ENCODE measurements at places on chromosomes 16 and 17.

GRCh38 chr17:44992242-44992939 lies 24.3 kb upstream of the C1QL1 start:
- no peak for DNase-seq

DNA sequence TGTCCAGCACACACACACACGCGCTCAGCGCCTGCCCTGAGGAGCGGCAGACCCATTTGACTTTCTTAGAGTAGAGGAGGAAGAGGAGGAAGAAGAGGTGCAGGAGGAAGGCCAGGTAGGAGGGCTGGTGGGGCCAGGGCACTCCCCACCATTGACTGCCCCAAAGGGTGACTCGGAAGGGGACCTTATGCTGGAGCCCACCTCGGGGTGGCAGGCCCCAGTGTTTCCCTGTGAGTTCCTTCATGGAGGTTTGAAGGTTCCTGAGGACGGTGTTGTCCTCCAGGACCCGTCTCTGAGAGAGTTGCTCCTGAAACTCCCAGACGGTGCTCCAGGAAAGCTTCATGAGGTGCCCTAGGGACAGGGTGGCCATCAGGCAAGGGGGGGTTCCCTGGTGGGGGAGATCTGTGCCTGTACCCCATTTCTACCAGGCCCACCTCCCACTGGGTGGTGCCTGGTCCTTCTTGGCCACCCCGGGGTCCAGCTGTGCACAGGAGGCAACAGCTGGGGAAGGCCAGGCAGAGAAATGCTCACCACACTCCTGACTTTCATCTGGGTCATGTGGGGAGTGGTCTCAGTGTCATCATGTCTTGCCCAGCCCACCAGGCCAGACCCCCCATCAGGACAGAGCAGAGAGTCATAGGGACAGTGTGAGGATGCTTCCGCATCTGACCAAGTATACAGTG lies 89.5 kb downstream of the TNFRSF13B start:
- DNase-seq: no peak

DNA sequence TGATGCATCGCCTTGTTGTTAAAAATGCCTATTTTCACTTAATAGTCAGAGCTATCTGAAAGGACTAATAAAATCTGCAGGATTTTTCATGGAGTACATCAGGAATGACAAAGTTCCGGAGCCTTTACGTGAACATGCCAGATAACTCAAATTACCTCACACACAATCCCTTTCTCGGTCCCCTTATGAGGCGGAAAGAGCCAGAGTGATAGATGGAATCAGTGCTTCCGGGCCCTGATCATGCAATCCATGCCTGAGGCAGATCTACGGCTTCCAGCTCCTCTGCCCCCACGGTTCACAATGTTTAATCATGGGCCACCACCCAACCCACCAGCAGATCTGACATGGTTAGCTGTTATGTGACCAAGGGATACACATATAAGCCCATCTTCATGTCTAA lies 17.0 kb downstream of the VPS53 start:
- DNase-seq: no peak

DNA sequence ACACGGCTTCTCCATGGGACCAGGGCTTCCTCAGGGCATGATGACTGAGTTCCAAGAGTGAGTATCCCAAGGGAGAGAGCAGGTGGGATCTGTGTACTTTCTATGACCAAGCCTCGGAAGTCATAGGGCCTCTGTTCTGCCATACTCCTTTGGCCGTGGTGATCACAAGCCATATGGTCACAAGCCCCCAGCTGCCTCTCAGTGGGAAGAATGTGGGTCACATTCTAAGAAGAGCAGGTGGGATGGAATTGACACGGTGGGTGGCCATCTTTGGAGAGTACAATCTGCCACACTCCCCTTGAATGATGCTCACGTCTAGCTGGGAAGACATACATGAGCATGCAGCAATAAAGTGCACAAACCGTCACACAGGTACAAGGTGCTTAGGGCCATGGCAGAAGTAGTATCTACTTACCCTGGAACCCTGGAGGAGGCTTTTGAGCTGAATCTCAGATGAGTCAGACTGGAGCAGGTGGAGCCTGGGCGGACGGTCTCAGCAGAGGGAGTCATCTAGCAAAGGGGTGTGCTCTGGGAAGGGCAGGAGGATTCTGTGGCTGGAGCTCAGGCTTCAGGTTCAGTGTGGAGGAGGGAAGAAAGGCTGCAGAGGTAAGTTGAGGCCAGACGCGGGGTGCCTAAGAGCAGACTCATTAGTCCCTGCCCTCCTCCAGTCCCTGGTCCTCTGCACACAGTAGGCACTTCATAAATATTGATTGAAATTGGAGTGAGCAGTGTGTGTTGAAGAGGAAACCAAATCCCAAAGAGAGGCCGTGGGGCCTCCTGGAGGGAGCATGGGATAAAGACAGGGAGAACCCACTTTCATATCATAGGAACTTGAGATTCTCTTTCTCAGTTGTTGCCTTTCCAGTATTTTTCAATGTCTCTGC lies 26.6 kb downstream of the GOSR2 start:
- DNase-seq: no peak

DNA sequence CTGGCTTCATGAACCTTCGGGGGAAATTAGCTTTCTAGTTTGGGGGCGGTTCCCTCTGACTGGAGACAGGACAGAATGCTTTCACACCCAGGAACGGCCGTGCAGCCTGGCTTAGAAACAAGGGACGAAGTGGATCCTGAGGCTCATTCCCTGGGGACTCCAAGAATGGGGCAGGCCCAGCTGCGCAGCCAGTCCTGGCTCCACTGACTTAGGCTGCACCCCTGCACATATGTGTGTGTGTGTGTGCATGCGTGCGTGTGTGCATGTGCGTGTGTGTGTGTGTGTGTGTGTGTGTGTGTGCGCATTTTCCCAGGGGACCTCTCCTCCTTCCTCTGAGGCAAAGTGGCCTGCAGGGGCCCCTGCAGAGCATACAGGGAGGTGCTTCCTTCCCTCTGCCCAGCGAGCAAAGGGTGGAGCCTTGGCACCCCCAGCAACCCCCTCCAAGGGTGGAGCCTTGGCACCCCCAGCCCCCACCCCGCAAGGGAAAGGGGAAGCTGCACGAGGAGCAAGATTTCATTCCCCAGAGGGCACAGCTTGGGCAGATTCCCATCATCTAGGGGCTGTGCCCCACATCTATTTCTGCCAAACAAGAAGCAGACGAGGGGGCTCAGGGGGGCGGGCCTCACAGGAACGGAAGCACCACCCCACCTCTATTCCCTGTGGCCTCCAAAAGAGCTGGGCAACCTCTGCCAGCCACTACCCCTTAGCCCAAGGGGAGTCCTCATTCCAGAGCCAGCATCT lies 97.6 kb upstream of the CBX4 start:
- no peak for DNase-seq

DNA sequence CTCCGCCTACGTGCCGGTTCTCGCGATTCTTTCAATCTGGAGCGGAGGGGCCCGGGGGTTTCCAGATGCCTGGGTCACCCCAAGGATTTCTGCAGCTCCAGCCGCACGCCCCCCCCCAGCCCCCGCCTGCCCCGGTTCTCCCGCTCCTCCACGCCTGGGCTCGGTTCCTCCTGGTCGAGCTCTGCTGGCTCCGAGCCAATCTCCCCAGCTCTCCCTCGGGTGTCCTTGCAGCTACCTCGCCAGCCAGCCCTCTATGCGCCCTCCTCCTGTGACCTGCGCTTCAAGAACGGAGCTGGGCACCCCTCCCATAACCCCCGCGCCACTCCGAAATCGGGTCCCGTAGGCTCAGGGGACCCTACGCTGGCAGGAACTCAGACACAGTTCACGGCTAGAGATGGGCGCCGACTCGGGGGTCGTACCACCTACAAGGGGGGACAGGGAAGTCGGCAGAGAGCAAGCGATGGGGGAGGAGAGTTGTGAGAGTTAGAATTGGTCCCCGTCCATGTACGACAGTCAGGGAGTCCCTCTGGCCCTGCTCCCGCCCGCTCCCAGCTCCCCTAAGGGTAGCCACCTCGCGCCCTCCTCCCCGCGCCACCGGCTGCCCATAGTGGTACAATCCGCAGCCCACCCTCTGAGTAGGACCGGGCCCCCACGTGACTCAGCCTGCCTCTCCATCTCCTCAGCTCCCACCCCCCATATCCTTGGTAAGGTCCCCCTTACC lies 961 bp downstream of the FGF11 start:
- no peak for DNase-seq

DNA sequence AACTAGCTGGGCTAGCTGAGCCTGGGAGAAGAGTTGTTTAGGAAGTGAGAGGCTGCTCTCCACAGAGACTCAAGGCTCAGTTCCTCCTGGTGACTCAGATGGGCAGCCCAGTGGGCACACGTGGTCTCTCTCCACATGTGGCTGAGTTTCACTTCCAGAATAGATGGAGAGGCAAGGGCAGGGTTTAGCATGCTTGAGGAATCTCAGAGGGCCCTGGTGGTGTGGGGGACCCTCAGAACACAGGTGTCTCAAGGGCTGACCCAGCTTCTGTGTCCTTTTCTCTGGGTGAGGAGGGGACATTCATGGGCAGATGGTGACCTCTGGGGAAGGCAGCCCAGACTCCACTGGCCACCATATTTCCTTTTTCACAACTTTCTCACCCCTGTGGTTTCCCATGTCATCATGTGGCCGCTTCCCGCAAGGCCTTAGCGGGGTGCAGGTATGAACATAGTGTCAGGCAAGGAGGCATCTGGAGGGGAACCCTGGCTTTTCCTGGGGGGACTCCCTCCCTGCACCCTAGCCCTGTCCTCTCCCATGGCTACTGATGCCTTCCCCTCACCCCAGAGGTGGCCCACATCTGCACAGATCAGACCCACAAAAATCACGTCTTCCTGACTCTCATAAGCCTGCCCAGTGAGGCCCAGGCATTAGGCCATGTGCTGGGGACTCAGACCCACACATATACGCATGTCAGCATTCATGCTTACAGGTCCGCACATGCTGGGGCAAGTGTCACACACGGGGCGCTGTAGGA lies 3.3 kb downstream of the GRN start:
- DNase-seq: peak; percentile 87

DNA sequence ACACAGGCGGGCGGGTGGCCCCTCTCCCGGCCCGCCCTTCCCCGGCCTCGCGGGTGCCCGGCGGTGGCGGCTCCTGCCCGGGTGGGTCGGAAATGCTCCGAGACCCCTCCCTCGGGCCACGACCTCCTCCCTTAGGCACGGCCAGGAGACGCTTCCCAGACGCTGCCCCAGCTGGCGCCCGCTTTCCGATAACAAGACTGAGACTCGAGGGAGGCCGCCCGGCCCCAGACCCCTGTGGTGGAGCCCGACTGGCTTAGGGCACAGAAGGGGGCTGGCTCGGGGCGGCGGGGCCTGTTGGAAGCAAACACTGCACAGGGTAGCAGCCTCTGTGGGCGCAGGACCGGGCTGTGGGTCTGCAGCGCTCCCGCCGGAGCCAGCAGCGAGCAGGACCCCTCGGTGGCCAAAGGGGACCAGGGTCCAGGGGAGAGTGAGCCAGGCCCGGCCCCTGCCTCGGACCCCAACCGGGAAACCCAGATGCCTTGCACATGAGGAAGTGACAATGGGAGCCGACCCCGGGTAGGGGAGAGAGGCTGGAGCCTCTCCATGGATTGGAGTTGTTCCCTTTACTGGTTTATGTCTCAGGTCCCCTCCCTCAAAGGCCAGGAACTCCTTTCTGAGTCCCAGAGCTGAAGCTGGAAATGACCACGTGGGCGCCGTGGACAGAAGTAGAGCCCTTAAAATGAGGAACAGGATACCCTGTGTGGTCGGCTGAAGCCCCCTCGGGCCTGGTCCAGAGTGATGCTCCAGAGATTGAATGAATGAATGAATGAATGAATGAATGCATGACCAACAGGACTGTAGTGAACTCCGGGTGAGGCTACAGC lies 19.8 kb upstream of the ADCY7 start:
- DNase-seq: no peak
